ENCODE measurements at places on chromosomes 4 and X. TPM values are rescaled to one million over a fixed set of nuclear protein-coding genes. Genes with fewer than 3 reads are reported as not detected.
A peak's percentile ranks its signal among the peaks of the same experiment; 100 is the strongest.

DNA sequence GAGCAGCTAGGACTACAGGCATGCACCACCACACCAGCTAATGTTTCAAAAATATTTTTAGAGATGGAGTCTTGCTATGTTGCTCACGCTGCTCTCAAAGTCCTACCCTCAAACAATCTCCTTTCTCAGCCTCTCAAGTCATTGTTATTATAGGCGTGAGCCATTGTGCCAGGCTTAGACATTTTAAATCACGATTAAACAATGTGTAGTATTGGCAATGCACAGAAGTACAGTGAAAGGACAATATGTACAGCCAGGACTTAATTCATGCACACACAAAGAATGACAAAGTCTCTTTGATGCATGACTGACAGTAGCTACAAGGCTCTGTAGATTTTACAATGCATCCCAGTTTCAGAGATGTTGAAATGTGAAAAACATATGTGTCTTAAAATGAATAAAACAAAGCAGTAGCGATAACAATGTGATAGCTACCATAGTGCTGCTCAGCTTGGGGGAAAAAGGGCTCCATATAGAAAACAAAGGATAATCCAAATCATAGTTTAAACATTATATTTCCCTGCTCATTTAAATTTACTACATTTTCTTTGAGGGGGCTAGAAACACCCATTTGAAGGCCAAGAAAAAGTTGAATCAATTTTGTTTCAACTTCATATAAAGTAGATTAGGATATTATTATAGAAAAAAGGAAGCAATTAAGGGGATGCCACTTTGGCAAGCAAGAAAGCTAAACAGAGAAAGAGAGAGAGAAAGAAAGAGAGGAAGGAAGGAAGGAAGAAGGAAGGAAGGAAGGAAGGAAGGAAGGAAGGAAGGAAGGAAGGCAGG is 272.4 kb upstream of the SMIM31 start:
- H3K27ac ChIP-seq = no peak overlapping the region
- H3K4me1 ChIP-seq = no peaks in the 10 kb centered on the region
- no peak overlapping the region for H3K4me3 ChIP-seq
- H3K36me3 ChIP-seq = no peaks in the 10 kb centered on the region
- no peaks in the 10 kb centered on the region for H3K27me3 ChIP-seq
- no peak for DNase-seq

DNA sequence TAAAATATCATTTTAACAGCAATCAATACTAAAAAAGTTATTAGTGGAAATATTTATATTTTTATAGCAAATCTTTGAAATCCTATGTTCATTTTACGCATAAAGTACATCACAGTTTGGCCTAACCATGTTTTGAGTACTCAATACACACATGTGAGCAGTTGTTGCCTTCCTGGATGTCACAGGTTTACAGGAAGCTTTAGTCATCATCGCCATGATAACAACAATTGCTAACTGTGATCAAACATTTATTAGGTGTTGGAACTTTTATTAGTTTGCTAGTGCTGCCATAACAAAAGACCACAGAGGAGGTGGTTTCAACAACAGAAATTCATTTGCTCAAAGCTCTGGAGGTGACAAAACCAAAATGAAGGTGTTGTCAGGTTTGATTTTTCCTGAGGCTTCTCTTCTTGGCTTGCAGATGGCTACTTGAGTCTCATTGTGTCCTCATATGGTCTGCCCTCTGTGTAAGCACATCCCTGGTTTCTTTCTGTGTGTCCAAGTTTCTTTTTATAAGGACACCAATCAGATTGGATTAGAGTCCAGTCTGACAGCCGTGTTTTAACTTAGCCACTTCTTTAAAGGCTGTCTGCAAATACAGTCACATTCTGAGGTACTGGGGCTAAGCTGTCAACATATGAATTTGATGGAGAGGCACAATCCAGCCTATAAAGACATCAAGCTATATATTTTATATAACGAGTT is 43.1 kb upstream of the BOD1L1 start:
- H3K4me3 ChIP-seq = no peak overlapping the region

GRCh38 chrX:26922278-26922677 is 540.9 kb downstream of the PPP4R3C start:
- no peak overlapping the region for H3K27ac ChIP-seq
- H3K4me3 ChIP-seq = no peak overlapping the region
- H3K4me1 ChIP-seq = no peaks in the 10 kb centered on the region

DNA sequence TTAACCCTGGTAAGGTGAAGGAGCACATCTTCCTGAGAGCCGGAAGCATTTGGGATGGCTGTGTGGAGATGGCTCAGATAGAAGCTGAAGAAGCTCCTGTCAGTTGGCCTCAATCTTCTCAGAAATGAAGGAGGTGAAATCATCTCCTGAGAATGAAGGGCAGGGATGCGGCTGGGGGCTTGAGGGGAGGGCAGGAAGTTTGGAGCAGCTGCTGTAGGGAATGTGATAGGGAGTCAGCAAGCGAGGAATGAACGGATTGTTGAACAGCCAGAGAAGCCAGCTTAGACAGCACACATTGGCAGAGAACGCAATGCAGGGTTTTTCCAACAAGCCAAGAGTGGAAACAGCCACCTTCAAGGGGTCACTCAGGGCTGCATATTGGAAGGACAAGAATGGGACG is 10.0 kb downstream of the KCNE5 start:
- H3K27ac ChIP-seq = no peak overlapping the region
- no peaks in the 10 kb centered on the region for H3K36me3 ChIP-seq
- no peaks in the 10 kb centered on the region for H3K4me1 ChIP-seq
- no peak for DNase-seq
- peaks cover 10% of the 10 kb centered on the region for H3K27me3 ChIP-seq
- no peak overlapping the region for H3K4me3 ChIP-seq

DNA sequence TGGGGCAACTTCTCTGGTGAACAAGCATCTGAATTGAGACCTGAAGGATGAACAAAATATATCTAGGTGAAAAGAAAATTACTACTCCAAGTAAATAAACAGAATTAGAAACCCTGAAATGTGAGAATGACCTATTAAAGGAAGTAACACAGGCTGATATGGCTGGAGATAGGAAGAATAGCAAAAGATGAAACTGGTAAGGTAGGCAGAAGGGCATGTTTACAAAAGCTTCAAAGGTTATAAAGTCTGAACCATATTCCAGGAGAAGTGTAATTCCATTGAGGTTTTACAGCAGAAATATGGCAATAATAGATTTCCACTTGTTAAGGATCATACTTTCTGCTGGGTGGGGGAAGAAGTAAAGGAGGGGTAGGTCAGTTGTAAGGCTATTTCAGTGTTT is 452.0 kb downstream of the GBA3 start:
- no peaks in the 10 kb centered on the region for H3K4me1 ChIP-seq
- H3K36me3 ChIP-seq = no peaks in the 10 kb centered on the region
- DNase-seq = no peak
- H3K4me3 ChIP-seq = no peak overlapping the region
- no peaks in the 10 kb centered on the region for H3K27me3 ChIP-seq

GRCh38 chrX:39017716-39018115 is 216.5 kb downstream of the MID1IP1 start:
- H3K4me1 ChIP-seq = no peaks in the 10 kb centered on the region
- H3K27me3 ChIP-seq = peaks cover 6% of the 10 kb centered on the region
- DNase-seq = peak; percentile 34

DNA sequence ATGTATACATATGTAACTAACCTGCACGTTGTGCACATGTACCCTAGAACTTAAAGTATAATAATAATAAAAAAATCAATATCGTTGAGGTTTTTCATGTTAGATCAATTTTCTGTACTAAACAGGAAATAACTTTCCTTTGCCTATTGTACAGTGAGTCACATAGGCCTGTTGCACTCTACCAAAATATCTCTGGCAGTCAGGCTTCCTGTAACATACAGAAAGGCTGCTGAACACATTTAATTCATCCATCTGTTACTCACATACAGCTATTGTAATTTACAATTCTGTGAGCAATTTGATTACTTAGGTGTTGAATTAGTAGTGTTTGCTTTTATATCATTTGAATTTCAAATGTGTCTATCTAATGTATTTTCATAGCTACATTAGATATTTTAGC is 427.8 kb downstream of the TMA16 start:
- H3K36me3 ChIP-seq = no peaks in the 10 kb centered on the region
- no peaks in the 10 kb centered on the region for H3K27me3 ChIP-seq
- H3K4me1 ChIP-seq = no peaks in the 10 kb centered on the region
- H3K4me3 ChIP-seq = no peak overlapping the region

- H3K36me3 ChIP-seq = no peaks in the 10 kb centered on the region
- H3K4me3 ChIP-seq = no peak overlapping the region
- H3K27ac ChIP-seq = no peak overlapping the region
- DNase-seq = no peak
These were observed 160.3 kb downstream of the SHOX start for GRCh38 chrX:790783-791360.

DNA sequence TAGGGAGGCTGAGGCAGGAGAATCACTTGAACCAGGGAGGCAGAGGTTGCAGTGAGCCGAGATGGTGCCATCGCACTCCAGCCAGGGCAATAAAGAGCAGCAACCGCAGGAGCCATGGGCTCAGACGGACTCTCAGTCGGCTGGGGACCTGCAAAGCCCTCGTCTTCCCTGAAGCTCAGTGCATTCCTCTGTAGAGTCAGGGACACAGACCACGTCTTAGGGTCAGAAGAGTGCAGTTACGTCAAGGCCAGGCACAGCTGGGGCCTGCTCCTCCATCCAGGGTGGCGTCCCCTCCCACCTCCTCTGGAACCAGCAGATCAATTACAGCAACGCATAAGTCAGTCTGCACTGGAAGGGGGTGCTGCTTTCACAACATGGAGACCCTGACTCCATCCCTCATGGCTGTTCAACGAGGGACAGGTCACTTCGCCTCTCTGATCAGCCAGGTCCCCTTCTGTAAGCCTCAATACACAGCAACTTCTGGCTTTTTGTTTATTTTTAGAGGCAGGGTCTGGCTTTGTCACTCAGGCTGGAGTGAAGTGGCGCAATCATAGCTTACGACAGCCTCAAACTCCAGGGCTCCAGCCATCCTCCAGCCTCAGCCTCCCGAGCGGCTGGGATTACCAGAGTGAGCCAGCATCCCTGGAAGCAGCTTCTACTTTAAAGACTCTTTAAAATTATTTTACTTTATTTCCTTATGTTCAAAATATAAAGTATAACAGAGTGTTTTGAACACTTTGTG is 76.4 kb downstream of the ZFYVE28 start:
- no peaks in the 10 kb centered on the region for H3K4me1 ChIP-seq
- no peak overlapping the region for H3K27ac ChIP-seq
- H3K36me3 ChIP-seq = no peaks in the 10 kb centered on the region
- no peak for DNase-seq
- no peaks in the 10 kb centered on the region for H3K27me3 ChIP-seq

DNA sequence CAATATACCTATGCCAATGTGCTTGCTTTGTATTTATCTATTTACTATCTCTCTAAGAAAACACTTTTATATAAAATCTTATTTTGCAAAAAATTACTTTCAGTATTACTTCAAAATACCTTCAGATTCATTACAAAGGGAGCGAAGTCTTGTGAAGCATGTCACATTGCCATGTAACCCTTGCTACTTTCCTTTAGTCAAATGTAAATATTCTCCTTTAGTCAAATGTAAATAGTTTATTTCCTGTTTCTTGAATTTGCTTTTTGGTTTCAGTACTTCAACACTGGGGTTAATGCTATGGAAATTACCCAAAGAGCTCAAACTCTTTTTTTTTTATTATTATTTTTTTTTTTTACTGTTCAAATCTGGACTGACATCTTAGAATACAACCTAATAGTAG is 383.3 kb downstream of the GRXCR1 start:
- H3K36me3 ChIP-seq = no peaks in the 10 kb centered on the region
- no peak overlapping the region for H3K4me3 ChIP-seq
- H3K4me1 ChIP-seq = no peaks in the 10 kb centered on the region
- H3K27ac ChIP-seq = no peak overlapping the region
- no peaks in the 10 kb centered on the region for H3K27me3 ChIP-seq
- no peak for DNase-seq

DNA sequence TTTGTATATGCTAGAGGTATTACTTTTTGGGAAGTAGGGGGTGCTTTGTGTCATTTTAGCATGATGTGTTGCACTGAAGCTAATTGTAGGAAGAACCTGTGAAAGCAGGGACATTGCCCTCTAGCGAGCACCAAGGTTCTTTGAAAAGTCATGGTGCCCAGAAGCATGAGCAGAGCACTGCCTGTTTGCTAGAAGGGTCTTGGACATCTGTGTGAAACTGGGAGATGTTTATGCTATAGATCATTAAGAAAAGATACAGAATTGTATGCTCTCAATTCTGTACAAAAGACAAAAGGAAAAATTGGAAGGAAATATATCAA is 14.7 kb downstream of the GRPR start:
- H3K4me3 ChIP-seq = no peak overlapping the region
- no peaks in the 10 kb centered on the region for H3K27me3 ChIP-seq
- H3K4me1 ChIP-seq = no peaks in the 10 kb centered on the region
- no peak for DNase-seq
- H3K36me3 ChIP-seq = no peaks in the 10 kb centered on the region
- H3K27ac ChIP-seq = no peak overlapping the region

DNA sequence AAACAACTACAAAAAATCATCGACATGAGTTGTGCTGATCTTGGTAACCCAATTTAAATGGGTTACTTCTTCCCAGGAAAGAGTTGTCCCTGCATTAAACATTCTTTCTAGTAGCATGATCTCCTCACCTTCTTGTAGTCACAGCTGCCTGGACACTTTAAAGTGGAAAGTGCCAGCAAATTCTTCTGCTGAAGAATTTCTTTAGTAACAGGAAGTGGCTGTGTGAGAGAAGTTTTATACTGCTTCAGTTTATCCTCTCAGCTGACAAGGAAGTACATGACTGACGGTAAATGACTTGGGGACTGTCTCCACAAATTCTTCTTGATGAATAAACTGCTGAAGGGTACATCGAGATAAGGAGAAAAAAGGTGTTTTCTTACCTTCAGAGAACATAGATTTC is 18.2 kb upstream of the TNIP3 start:
- no peak for DNase-seq
- no peaks in the 10 kb centered on the region for H3K36me3 ChIP-seq
- no peaks in the 10 kb centered on the region for H3K27me3 ChIP-seq
- H3K4me1 ChIP-seq = no peaks in the 10 kb centered on the region

AFF2 gene
- total RNA-seq = 1.8 TPM

BGN gene
- 254 TPM for total RNA-seq

BEX5 gene
- total RNA-seq = 2.2 TPM

MAGEA4 gene
- total RNA-seq = not detected

UGT2B7 gene
- total RNA-seq = not detected

SHOX gene
- total RNA-seq = not detected

All from adrenal gland (tissue), 19 donors.